ENCODE measurements at places on chromosomes 5 and 9.

GRCh38 chr9:18591261-18591660, 117.3 kb downstream of the ADAMTSL1 start:
- DNase-seq, result no peak

DNA sequence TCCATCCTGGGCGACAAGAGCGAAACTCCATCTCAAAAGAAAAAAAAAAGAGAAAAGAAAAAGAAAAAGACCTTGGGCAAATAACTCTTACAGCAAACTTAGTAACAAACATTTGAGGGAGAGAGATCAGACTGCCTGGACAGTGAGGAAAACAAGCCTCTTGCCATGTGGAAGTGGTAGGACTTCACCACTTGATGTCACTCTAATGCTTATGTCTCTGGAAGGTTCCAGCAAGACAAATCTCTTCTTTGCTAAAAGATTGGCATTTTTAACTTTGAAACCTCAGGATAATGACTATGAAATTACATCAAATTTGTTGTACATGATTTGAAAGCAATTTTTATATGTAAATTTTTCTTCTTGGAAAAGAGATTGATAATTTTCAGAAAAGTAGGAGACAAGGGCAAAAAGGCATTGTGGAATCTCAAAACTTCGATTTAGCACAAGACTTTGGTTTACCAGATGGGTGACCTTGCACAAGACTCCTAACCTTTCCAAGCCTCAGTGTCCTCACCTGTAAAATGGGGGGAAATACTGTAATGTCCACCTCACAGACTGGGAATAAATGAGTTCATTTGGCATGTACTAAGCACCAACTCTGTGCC, 5.4 kb downstream of the ACTL7B start:
- peak; percentile 83 for DNase-seq

- peak; percentile 95 for DNase-seq
Measured at GRCh38 chr9:127931092-127931881, 710 bp upstream of the PIP5KL1 start.

DNA sequence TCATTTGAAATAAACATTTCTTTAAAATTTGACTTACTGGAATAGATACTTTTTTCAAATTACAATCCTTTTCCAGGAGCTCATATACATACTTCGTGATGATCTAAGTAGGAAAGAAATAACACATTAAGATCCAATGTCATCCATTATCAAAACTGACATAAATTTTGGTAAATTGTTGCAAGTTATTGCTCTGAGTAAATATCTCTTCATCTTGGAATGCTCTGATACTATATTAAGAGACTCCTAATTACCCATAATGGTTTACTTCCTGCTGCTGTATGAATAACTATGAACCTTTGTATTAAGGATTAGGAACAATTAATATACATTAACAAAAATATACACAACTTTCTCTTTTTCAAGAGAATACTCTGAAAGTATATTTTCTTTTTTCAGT, 223.0 kb upstream of the POU5F2 start:
- no peak for DNase-seq

GRCh38 chr5:124459984-124460383, 286.5 kb downstream of the ZNF608 start:
- DNase-seq, result no peak

DNA sequence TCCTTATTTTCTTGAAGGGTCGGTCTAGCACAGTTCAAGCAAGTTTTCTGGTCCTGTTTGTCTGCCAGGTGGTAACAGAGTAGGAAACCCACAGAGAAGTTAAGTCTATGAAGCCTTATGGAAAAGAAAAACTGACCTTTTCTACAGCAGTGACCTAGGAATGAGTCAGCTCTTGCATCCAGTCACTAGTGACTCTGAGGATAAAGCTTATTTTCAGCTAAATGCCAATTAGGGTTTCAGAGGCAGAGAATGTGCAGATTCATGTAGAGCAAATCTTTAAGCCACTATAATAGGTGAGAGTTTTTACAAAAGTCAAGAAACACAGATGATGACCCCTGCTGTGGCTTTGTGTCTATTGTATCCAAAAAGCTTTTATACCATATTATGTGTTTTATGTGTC, 100.7 kb downstream of the CWC27 start:
- peak; percentile 59 for DNase-seq

DNA sequence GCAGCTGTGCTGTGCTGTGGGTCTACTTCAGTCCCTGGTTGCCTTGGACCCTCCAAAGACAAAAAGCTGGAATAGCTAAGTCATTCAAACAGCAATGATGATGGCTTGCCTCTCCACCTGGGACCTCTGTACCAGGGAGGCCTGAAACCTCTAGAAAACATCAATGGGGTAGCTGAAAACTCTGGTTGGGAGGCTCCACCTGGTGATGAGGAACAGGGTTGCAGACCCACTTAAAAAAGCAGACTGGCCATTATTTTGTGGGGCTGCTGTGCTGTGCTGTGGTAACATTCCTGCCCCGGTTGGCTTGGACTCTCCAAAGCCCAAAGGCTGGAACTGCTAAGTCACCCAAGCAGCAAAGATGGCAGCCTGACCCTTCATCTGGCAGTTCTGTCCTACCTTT, 839.3 kb upstream of the ARRDC3 start:
- DNase-seq, result no peak

- DNase-seq, result no peak
Measured at GRCh38 chr9:70485273-70485858, 70.9 kb upstream of the KLF9 start.

GRCh38 chr9:129726322-129727160, 26.3 kb downstream of the PTGES start:
- DNase-seq, result peak; percentile 99

DNA sequence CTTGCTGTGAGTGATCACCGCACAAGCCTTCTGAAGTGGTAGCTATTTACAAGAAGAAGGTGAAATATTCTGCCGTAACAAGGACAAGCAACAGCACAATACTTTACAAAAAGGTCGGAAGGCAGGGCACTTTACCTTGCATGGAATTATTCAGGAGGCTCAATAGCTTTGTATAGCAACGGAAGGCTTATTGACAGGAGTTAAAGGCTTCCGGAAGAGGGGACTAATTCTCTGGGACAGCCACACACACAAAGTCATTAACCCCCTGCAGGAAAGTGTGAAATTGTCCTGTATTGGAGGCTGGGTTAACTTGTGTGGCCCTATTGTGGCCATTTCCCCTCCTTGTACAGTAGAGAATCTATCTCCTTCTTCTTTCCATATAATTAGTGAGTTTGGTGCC, 199.3 kb upstream of the SEMA6A start:
- no peak for DNase-seq

DNA sequence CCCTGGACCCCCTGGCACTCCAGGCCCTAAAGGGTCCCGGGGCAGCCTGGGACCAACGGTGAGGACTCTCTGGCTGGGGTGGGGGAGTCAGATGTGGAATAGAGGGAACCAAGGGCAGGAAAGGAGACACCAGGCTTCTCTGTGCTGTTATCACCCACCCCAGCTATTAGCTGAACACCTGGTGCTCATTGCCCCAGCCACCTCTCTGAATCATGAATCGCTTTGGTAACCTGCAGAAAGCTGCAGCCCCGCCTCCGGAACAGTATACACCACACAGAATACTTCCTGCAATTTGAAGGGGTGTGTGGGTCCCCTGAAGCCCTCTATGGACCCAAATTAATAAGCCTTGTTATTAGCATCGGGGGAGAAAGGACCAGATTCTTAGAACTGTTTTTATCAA, 40.4 kb upstream of the ORM1 start:
- no peak for DNase-seq

- peak; percentile 87 for DNase-seq
Measured at GRCh38 chr5:149228618-149229297, 42.9 kb upstream of the AFAP1L1 start.

DNA sequence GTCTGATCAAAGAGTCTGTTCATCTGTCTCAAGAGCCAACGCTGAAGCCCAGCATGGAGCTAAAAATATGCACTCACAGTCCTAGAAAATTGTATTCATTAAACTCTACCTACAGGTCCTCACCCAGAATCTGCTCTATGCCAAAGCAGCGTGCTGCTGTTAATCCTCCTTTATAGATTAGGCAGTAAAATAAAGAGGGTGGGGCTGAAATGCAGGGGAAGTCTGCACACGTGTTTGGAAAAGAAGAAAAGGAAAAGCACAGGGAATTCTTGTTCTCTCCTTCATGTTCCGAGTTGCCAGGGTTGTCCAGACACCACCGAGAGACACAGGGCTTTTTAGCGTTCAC, 121.4 kb upstream of the TMEM161B start:
- no peak for DNase-seq

- DNase-seq, result no peak
Measured at GRCh38 chr5:119341452-119342349, 14.1 kb upstream of the TNFAIP8 start.

GRCh38 chr9:85009251-85009650, 339.7 kb downstream of the NTRK2 start:
- DNase-seq, result no peak

GRCh38 chr5:123810253-123810652, 298.3 kb downstream of the CSNK1G3 start:
- DNase-seq, result no peak

- DNase-seq, result no peak
Measured at GRCh38 chr5:37355161-37355560, 15.7 kb downstream of the NUP155 start.

- DNase-seq, result no peak
Measured at GRCh38 chr5:95821110-95822021, 1.2 kb downstream of the GLRX start.

DNA sequence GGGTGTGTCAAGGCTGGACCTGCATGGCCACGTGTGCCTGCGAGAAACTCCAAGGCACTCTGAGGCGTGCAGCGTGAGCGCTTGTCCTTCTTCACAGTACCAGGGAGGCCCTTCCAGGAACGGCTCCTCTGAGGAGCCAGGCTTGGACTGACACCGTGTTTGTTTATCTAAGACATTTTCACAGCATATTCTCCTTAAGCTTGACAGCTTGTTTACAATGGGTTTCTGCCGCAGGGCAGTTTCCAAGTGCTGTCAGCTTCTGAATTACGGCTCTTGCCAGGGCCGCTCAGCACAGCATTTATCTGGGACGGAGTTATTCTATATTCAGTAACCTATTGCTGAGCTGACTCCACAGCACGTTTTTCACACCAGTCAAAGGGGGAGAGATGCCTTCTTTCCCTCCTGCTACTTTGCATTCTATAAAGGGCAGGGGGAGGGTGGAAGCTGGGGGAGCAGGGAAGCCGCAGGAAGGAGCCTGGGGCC, 98.4 kb downstream of the LMNB1 start:
- DNase-seq, result no peak

DNA sequence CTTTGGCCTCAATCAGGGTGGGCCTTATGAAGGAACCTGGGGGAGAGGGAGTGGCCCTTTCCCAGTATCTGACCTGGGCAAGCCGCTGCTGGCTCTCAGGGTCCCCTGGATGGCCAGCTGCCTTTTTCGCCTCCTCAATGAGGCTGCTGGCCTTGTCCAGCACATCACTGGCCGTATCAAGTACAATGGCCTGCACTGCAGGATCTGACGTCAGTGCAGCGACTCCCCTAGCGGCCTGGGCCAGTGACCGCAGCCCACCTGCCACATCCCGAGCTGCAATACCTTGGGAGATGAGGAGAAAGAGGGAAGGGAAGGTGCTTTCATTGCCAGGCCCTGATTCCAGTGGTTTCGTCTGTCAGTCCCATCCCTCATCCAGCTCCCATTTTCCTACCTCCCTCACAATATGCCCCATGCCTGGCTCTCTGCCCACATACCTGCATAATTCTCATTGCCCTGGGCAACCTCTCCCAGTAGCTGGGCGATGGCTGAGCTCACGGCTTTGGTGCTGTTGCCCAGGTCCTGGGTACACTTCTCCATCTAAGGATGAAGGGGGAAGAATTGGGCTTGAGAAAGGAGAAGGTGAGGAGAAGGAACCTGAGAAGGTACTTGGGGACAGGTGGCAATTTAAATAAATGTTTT, 19.1 kb downstream of the TLN1 start:
- peak; percentile 30 for DNase-seq

DNA sequence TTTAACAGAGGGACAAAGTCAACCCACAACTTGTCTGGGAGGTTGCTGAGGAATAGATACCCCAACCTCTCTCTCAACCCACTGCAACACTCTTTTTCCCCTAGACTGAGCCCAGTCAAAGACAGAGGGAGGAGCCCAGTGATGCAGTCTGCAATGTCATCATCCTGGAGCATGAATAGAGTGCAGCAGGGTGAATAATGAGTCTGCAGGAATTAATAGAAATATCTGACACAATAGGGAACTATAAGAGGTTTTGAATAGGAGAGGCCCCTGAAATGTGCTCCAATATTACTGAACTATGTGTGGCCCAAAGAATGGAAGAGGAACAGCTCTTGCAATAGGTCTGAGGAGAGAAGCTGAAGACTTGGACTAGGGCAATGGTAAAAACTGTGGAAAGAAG, 59.1 kb downstream of the PDCD1LG2 start:
- no peak for DNase-seq

DNA sequence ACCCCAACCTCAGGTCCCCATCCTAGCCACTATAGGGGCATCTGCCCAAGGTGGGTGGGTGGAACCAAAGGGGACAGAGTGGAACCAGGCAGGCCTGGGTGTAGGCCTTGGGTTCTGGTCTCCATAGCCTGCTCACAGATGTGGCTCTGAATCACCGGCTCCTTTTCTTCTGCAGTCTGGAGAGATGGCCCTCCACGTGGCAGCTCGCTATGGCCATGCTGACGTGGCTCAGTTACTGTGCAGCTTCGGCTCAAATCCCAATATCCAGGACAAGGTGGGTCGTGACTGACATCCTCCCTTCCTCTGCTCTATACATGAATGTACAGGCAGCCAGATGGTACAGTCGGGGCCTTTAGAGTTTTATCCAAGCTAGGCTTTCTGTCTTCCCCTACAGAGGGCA, 77.3 kb upstream of the CTSL start:
- no peak for DNase-seq

DNA sequence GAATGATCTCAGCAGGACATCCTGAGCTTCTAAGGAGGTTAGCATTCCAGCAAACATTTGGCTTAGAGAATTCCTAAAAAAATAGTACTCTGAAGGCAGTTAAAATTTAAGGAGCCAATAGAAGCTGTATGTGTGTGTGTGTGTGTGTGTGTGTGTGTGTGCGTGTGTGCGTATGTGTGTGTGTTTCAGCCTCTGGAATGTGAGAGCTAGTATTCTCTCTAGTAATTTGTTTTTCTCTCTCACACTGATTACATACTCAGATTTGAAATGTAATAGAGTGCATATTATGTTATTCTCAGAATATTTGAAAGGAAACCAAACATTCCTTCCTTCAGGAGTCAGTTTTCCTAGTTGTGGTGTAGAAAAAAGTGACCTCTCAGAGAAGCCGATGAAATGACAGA, 279.6 kb downstream of the TMEM38B start:
- DNase-seq, result no peak

All from osteoblast (primary cell).